ENCODE measurements at places on chromosomes 6 and 20.

- DNase-seq: no peak
These were observed 192.4 kb downstream of the OGFRL1 start for GRCh38 chr6:71481011-71481410.

GRCh38 chr6:132968419-132968950 lies 154.1 kb downstream of the RPS12 start:
- DNase-seq: no peak

DNA sequence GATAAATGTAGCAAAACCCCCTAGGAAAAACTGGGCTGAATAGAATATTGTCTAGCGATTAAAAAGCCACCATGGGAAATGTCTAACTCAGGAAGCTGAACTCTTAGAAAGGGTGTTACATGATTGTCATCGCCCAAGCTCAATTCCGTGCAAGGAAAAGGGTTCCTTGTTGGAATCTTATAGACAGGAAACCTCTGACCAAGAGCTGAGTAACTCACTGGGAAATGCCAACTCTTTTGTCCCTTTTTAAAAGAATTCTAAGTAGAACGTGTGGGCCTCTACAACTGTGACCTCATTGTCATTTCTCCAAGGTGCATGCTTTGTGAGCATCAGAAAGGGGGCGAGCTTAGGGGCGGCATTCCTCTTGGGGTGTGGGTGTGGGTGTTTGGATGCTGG lies 88.1 kb downstream of the SYNJ2 start:
- no peak for DNase-seq

DNA sequence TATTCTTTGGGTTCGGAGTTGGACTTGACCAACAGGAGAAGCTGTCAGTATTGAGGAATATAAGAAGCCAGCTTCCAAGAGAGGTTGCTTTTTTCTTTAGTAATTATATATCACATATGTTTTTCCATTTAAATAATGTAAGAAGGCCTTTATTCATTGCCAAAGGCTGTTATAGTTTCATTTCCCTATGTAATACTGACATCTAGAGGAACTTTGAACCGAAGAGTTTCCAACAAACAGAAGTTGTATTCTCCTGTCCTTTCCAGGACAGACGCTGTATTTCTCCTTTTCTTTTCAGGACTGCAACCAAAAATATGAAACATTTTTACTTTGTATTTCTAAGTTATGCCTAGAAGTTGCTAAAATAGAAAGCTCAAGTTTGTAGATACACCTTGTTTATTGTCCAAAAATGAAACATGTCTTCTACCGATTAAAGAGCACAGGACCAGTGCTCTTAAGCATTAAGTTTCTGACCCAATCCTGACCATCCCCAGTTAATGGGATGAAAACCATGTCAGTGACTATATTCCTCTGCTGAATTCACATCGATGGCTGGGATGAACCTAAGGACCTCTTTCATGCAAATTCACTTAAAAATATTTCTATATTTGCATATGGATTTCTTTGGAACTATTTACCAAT lies 55.1 kb downstream of the MYLK4 start:
- no peak for DNase-seq

GRCh38 chr6:7685276-7685675 lies 40.6 kb upstream of the BMP6 start:
- no peak for DNase-seq
